ENCODE measurements at places on chromosomes 12 and 14.

GRCh38 chr12:91937706-91938105 lies 207.9 kb downstream of the BTG1 start:
- no peak for DNase-seq

GRCh38 chr14:45893127-45893526 lies 640.1 kb upstream of the MIS18BP1 start:
- DNase-seq: no peak

GRCh38 chr14:23077962-23078361 lies 17.0 kb downstream of the ACIN1 start:
- DNase-seq: no peak

DNA sequence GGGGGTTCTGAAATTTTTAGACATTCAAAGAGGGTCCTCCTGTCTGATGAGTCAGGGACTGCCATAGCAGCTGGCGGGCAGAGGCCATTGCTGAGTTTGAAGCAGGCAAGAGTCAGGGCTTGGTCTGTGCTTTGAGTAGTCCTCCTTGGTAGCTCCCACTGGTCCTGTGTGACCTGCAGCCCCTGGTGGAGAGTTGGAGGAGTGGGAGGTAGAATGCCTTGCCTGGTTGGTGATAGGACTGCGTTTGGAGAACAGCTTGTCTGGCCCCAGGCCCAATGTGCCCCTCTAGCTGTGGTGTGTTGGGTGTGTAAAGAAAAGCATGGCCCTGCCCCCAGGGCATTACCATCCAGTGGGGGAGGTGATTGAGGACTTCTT lies 116.7 kb downstream of the BEGAIN start:
- no peak for DNase-seq

DNA sequence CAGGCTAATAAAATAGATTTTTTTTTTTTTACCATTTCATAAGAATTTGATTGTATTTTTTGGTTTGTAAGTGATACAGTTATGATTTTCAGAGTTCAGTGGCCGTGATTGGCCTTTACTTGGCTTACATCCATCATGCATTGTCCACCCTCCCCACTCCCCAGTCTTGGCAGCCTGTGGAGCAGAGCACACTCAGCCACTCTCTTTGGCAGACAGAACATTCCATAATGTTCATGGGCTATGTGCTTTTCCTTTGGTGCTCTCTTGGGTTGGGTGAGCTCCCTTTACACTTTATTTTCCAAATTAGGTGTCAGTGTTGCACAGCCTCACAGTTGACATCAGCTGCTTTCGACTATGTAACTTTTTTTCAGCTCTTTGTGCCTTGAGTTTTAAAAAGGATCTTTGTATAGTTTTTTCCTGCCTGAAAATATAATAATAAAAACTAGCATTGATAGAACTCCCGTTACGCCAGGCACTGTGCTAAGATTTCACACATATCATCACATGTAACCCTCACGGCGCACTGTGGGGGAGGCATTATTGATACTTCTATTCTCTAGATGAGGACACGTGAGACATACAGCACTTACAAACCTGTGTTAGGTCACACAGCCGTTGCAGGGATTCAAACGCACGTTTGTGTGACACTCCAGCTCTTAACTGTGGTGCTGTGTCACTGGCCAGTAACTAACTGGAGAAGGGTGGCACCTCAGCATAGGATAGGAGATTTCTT lies 21.5 kb downstream of the SUDS3 start:
- DNase-seq: no peak

DNA sequence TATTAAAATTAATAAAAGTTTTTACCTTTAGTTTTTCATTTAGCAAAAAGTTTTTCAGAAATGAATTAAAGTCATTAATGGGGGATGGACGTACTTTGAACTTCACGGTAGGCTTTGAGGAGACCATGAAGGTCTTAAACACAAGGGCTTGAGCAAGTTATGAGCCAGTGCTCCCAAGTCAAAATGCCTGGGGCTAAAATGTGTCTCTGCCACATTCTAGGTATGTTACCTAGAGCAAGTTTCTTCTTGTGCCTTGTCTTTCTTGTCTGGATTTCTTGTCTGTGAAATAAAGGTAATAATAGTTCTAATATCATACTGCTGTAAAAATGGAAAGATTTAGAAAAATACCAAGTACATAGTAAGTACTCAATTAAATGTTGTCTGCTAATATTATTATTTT lies 132.7 kb upstream of the USP15 start:
- DNase-seq: no peak

DNA sequence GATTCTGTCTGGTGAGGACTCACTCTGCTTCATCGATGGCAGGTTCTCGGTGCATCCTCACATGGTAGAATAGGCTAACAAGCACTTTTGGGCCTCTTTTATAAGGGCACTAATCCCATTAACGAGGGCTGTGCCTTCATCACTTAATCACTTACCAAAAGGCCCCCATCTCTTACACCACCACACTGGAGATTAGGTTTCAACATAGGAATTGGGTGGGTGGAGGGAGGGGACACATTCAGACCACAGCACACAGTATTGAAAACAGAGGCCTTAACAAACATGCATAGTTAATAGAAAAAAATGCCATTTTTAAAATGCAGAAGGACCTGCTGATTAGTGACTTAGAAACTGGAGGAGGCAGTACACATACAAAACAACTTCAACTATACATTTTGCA lies 61.6 kb downstream of the SPPL3 start:
- no peak for DNase-seq

- DNase-seq: no peak
Measured at GRCh38 chr14:95760596-95760995, 46.7 kb upstream of the TCL1A start.

- DNase-seq: peak; percentile 1
Measured at GRCh38 chr12:46763230-46763629, 62.6 kb downstream of the SLC38A4 start.

GRCh38 chr12:85155791-85156190 lies 119.6 kb downstream of the LRRIQ1 start:
- no peak for DNase-seq

GRCh38 chr12:43028826-43029225 lies 439.3 kb upstream of the PRICKLE1 start:
- no peak for DNase-seq

GRCh38 chr12:108047071-108047550 lies 82.0 kb upstream of the WSCD2 start:
- no peak for DNase-seq

DNA sequence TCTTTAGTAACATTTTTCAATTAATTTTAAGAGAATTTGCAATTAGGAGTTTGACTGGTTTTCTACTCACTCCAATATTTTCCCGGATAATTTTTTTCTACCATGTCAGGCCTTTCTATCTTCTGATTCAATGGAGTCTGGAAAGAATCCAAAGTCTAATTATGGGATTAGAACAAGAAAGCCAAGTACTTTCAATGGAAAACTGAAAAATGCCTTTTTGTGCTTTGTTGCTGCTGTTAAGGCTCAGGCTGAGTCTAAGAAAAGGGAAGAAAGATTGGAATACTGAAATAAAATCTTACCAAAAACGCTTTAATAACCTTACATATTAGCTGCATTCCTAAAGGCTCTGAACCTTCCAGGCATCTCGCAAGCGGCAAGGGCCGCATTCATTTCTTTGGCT lies 24.4 kb upstream of the DHRS4 start:
- no peak for DNase-seq

DNA sequence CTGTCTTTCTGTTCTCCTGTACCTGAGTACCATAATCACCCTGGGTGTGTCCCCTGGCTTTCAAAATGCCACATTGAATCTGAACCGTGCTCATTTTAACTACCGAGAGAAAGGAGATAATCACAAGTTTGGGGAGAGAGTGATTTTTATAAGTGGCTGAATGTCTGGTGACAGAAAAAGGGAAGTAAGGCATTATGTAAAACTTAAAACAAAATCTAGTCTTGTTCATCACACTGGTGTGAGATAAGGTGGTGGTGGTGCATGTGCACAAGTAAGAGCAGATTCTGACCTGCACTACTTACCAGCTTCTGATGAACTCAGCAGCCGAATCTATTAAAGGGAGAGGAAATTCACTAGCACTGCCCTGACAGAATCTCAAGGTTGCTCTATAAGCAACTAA lies 56.3 kb downstream of the SPPL3 start:
- no peak for DNase-seq

- peak; percentile 3 for DNase-seq
Measured at GRCh38 chr12:81992461-81992860, 233.3 kb upstream of the PPFIA2 start.

- DNase-seq: no peak
Measured at GRCh38 chr14:71852181-71852580, 80.0 kb upstream of the RGS6 start.

DNA sequence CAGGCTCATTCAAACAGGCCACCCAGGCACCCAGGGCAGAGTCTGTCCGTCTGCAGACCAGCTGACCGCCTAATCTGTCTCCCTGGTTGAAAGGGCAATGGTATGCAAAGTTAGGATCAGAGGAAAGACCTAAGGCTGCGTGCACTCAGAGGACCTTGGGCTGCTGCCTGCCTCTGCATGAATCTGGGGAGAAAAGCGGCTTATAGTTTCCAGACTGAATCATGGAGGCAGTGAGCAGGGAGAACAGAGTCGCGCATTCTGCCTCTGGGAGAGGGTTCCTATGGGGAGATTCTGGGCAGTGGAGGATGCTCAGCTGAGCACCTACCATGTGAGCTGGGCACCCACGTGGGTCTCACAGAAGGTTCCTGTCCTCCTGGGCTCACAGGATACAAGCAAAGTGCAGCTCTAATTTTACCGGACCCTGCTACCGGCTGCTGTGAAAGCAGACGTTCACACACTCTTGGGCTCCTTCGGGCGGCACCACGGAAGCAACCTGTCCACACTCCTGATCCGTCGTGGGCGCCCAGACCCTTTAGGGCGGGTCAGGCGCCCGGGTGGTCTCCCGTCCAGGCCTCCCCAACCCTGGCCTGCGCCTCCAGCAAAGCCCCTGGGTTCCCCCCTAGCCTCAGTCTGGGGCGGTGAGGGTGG lies 772 bp downstream of the SCARB1 start:
- DNase-seq: peak; percentile 32

DNA sequence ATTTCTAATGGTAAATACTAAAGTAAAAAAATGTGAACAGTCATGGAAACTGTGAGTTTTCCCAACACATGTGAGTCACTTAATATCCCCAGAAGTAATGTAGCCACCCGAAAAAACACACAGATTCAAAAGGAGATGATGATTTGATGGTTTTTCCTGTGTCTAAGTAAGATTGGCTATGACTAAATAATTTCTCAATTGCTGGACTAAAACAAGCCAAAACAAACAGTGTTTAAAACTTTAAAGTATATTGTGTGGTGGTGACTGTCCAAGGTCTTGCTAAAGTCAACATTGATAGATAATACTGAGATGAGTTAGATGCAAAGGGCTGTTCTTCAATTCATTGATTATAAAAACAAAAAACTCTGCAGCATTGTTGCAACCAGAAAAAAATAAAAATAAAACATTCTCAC lies 89.6 kb upstream of the SOX5 start:
- no peak for DNase-seq

GRCh38 chr14:34733245-34733644 lies 18.9 kb upstream of the CFL2 start:
- DNase-seq: no peak

GRCh38 chr14:103391048-103391447 lies 5.8 kb downstream of the MARK3 start:
- peak; percentile 38 for DNase-seq

DNA sequence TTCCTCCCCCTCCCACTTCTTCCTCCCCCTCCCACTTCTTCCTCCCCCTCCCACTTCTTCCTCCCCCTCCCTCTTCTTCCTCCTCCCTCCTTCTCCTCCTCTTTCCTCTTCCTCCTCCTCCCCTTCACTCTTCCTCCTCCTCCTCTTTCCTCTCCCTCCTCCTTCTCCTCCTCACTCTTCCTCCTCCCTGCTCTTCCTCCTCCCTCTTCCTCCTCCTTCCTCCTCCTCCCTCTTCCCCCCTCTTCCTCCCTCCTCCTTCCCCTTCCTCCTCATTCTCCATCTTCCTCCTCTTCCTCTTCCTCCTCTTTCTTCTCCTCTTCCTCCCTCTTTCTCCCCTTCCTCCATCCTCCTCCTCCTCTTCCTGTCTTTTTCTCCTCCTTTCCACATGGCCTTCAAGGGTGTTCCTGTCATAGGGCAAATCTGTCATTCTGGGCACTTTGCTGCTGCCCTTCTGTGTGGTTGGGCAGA lies 111.4 kb downstream of the PHETA1 start:
- no peak for DNase-seq

GRCh38 chr12:46177025-46177424 lies 91.8 kb downstream of the SLC38A1 start:
- DNase-seq: no peak

DNA sequence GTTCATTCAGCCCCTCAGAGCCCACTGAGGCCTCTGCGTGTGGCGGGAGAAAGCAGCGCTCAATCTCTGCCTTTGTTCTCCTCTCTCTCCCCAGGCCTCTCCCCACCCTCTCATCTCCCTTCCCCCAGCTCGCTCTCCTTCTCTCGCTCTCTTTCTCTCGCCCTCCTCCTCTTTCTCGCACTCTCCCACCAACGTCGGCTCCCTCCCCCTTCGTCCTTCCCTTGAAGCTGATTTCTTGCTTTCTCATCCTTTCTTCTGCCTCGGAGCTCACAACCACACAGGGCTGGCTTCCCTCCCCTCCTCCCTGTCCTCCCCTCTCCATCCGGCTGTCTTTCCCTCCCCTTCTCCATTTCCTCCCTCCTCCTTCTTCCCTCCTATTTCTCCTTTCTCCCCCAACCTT lies 96.4 kb downstream of the LRRC74A start:
- DNase-seq: no peak

DNA sequence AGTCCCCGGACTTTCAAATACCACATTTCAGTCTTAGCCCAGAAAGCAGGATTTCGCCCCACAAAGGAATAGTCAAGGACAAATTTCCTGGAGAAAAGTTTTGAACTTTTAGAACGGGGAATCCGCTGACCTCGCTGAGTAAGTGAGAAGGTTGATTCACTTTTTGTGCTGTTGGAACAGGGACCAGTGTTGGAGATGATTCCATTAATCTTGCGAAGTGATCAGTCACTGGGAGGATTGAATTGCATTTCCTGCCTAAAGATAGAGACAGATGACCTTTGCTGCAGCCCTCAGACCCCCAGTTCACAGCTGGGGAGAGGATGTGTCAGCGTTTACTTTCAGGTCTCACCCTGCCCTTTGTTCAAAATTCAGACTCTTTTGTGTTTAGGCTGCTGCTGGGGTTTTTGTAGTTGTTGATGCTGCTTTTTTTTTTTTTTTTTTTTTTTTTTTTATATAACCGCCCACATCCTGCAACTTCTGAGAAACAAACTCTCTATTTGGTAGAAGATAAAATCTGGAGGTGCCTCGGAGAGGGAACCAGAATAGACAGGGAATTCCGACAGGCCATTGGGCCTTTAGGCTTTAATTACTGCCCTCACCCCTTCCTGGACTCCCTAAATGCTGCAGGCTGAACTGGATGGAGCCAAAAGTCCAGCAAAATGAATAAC lies 9.8 kb upstream of the KDM2B start:
- peak; percentile 71 for DNase-seq

DNA sequence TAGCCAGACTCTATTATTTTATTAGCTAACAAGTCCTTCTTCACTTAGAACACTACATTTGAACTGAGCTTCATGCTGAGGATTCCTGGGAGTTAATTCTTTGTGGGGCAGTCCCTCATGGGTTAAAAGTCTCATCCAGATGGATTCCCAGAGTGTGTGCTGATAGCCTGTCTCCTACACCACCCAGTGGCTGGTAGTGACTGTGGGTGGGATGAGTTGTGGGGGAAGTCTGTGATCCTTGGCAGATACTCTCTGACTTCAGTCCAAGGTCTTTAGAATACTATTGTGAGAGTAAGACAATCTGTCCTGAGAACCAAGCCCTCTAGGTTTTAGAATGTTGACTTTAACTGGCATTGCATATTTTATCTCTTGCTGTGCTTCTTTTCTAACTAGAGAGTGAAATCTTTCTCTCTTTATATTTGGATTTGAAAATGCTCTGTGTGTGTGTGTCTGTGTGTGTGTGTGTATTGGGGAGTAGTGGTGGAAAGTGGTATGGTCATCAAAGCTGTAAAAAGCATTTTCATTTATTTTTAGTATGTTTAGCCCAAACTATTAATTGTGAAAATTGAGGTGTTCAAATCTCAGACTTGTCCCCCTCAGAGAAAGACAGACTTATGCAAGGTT lies 37.3 kb downstream of the AKAP6 start:
- DNase-seq: no peak

Measured in activated naive CD8-positive, alpha-beta T cell treated with anti-CD3 and anti-CD28 coated beads, Interleukin-2, amount 50 U/mL, for 24 hours (primary cell).